HT1080 (cell line): ENCODE measurements at places on chromosomes 16 and 17. TPM values are rescaled to one million over a fixed set of nuclear protein-coding genes. Genes with fewer than 3 reads are reported as not detected.

RHBDL3 gene
- 0.03 and 0.27 TPM in 2 replicates for total RNA-seq

CCL13 gene
- total RNA-seq: not detected in 2 replicates

GRCh38 chr17:63699638-63700527 lies at the start of gene LIMD2:
TSS of gene LIMD2 (minus strand) at chr17:63700125. CDS start at chr17:63699298, 827 bp downstream.
- DNase-seq: no peak

- DNase-seq: no peak
These were observed 636 bp upstream of the GSG1L start for GRCh38 chr16:28064150-28064549.

DNA sequence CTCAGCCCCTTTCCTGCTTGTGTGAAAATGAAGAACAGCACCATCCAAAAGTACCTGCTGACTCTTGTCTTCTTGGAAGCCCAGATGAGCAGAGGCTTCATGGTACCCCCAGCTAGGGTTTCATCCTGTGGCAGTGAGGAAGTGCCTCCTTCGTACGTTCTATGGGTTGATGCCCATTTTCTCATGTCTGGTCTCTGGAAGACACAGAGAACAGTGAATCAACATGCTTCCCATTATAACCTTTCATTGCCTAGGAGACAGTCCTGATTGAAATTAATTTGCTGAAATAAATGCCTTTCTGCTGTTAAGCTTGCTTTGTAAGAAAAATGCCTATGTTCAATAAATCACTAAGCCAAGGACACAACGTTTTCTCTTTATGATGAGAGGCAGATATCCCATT lies 36.5 kb downstream of the RCVRN start:
- DNase-seq: no peak
